ENCODE measurements at places on chromosomes 2 and 18.

- no peak for DNase-seq
These were observed 70.1 kb upstream of the STPG4 start for GRCh38 chr2:47225061-47225783.

DNA sequence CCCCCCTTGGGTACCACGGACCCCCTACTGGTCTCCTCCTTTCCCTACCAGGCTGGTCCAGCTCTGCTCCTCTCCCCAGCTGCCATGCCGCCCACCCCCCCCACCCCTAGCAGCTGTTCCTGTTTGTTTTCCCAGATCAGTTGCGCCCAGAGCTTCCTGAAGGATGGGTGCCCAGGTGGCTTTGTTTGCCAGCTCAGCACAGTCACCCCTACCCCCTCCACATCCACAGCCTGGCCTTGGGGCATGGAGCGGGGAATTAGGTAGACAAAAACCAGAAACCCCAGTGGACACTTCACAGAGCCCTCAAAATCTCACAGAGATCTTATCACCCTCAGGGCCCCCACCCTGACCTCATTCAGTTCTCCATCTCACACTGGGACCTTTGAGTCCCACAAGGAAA is 3.7 kb upstream of the CRYBA2 start:
- peak; percentile 74 for DNase-seq

DNA sequence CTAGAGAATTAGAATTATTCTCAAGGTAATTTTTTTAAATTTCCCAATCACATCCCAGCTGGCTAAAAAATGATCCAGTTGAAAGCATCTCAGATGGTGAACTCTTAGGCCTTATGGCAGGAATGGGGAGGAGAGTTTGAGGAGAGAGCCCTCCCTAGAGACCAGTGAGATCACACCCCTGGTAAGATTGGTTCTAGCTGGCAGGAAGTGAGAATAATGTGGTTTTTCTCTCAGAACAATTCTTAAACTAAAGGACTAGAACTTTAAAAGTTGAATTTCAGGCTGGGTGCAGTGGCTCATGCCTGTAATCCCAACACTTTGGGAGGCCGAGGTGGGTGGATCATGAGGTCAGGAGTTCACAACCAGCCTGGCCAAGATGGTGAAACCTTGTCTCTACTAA is 120.2 kb downstream of the MYO3B start:
- no peak for DNase-seq

DNA sequence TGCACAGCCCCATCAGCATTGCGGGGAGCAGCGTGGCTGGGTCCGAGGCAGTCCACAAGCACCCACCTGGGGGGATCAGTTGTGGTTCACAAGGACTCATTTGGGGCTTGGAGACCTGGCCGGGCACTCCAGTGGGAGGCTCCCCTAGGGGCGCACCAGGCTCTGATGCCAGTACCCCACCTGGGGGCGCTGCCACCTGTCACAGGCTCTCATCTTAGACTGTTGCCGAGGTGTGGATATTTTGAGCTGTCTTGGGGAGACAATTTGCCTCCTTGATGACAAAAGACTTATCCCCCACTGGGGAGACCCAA is 3.0 kb downstream of the ADRA2B start:
- no peak for DNase-seq

DNA sequence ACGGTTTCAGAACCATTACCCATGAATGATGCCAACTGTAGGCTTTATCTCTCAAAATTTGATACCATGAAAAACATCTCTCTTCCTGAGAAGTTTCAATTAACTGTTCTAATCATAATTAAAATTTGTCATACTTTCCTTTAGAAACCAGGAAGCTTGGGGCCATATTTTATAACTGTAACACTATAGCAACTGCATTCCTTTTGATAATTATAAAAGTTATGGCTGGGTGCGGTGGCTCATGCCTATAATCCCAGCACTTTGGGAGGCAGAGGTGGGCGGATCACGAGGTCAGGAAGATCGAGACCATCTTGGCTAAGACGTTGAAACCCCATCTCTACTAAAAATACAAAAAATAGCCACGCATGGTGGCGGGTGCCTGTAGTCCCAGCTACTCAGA is 70.6 kb downstream of the DNAH7 start:
- DNase-seq: no peak

DNA sequence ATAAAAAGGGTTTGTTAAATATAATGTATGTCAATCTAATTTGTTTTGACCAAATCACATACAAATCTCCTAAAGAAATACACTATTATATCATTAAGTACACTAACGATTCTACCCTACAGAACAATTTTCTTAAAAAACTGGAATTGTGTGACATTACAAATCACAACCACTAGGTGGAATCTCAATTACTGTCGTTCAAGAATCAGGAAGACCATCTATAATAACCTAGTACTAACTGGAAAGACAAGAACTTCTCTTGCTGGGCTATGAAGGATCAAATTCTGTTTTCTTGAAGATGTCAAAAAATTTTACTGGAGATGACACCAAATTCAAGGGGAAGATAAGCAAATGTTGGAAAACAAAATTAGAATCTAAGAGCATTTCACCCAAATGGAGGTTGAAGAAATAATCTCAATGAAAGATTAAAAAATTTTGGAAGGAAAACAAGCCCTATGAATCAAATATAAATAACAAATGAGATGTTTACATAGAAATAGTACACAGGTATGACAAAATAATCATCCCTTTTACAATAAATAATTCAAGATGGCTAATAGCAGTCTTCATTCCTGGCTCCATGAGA is 110.9 kb downstream of the STK39 start:
- DNase-seq: peak; percentile 62

GRCh38 chr2:556485-556884 is 120.7 kb downstream of the TMEM18 start:
- no peak for DNase-seq

DNA sequence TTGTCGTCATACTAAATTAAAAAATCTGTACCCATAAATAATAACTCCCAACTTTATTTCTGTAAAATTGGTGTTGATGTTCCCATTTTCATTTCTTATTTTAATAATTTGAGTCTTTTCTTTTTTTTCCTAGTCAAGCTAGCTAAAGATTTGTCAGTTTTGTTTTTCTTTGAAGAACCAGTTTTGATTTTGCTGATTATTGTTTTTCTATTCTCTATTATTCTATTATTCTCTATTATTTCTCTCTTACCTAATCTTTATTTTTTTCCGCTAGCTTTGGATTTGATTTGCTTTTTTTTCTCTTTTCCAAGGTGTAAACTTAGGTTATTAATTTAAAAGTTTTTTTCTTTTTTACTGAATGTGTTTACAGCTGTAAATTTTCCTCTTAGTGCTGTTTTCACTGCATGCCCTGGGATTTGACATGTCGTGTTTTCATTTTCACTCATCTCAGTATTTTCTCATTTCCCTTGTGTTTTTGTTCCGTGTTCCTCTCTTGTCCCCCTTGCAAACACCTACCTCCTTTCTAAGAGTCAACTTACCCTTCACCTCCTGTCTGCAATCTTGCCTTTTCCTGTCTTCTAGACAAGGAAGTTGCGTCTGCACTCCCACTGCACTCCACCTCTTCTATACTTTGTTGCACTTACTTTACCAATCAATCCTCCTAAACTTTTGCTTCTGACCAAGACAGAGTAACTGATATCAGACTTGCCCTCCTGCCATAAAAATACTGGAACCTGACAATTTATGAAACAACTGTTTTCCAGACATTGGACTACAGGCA is 18.8 kb downstream of the PSMG2 start:
- no peak for DNase-seq

DNA sequence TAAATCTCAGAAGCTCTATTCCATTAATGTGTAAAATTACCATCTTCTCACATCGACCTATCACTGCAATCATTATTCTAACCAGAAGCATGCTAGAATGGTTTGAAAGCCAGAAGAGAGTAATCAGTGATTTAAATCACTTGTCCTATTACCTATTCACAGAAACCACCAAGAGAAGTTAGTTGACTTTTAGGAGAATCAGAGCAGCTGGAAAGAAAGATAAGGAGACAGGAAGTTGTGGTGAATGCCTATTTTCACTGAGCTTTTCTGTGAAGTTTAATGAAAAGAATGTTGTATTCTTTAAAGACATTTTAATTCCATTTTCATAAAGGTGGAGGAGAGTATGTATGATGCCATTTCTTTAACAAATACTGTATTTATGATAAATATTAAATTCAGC is 352.6 kb upstream of the CRIM1 start:
- DNase-seq: no peak

DNA sequence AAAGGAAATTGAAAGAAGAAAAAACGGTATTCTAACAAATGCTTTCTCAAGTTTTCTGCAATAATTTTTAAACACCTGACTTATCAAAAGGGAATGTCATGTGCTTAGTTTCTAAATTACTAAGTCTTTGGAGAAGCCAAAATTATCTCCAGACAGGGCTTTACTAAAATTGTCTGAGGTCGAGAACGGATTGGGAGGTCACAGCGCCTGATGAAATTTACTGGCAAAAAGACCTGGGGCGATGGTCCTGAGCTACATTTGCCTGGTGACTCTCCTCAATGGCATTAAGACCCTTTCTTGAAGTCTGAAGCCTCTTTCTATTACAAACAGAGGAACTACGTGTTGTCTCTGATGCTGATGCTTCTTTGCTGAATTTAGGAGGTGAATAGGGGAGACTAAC is 291.8 kb upstream of the SESTD1 start:
- DNase-seq: no peak

DNA sequence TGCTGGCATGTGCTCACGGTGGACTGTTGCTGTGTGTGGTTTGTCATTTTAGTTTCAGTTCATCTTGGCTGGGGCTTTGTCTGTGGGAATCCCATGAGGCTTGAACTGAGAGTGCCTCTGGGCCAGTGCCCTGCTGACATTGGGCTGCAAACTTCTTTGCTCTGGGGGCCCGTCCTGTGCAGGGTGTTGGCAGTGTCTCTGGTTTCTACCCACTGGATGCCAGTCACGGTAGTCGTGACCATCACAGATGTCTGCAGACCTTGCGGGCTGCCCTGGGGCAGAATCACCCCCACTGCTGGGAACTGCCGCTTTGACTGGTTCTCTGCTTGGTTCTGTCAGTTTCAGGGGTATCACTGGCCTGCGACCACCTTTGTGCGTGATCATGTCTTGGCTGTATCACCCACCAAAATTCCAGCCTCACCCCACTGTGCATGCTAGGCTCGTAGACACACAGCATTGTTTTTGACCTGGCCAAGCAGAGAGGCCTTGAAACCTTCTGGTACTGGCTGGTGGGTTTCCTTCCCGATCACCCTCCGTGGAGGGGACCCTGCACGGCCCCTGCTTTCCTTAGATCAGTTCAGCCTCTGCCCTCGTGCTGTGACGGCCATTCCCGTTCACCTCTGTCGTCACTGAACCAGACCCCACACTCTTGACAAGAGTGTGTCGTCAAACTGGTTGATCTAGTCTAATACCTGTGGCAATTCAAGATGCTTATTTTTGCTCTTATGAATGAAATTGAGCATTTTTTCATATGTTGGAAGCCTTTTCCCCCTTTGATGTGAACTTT is 57.6 kb downstream of the KCNG2 start:
- no peak for DNase-seq

- no peak for DNase-seq
These were observed 332.2 kb downstream of the OSR1 start for GRCh38 chr2:19026261-19026660.

All from NCI-H526 treated with DMSO at 0.1 percent for 48 hours (cell line).